Activated CD8-positive, alpha-beta memory T cell treated with anti-CD3 and anti-CD28 coated beads, Interleukin-2, amount 10 ng/mL, durations not matched to agents 7 days and 5 days (primary cell): ENCODE measurements at places on chromosomes 4 and X. TPM values are rescaled to one million over a fixed set of nuclear protein-coding genes. Genes with fewer than 3 reads are reported as not detected.

Gene GSX2
- total RNA-seq: not detected

Gene TCEAL8
- 28.5 TPM for total RNA-seq

Gene GABRQ
- not detected for total RNA-seq

Gene SMIM31
- not detected for total RNA-seq

DNA sequence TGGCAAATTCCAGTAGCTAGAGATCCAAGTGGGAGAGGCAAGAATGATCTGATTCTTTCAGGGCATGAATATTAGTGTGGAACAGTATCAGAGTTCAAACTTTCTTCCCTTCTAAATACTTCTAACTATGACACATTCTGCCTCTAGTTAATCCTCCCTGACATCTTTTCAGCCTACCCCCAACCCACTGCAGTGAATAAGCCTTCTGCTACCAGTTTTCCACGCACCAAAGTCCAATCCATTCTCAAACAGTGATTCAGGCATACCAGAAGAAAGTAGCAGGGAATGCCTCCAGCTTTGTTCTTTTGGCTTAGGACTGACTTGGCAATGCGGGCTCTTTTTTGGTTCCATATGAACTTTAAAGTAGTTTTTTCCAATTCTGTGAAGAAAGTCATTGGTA, 155.4 kb upstream of the FTHL17 start:
- DNase-seq: no peak
- H3K27ac ChIP-seq: no peak overlapping the region
- no peaks in the 10 kb centered on the region for H3K27me3 ChIP-seq
- H3K4me1 ChIP-seq: no peaks in the 10 kb centered on the region
- H3K4me3 ChIP-seq: no peak overlapping the region
- H3K36me3 ChIP-seq: no peaks in the 10 kb centered on the region
